Pancreas (tissue), 10 donors: ENCODE measurements at places on chromosomes 13 and 19.

- no peak for DNase-seq
These were observed 12.9 kb downstream of the ZNF507 start for GRCh38 chr19:32358321-32358720.

DNA sequence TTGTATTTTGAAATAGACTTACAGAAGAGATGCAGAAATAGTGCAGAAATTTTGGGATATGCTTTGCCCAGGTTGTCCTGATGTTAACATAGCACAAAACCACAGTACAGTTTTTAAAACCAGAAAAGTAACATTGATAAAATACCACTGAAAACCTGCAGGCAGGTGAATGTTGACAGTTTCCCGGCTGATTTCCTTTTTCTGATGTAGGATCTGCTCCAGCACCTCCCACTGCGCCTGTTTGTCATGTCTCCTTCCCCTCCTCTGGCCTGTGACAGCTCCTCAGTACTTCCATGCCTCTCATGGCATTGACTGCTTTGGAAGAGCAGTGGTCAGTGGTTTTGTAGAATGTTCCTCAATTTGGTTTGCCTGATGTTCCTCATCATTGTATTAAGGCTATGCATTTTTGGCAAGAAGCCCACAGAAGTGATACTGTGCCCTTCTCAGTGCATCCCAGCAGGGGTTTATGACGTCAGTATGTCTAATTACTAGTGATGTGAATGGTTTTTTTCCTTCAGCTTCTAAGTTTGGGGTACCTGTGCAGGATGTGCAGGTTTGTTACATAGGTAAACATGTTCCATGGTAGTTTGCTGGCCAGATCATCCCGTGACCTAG, 31.0 kb downstream of the TDRD12 start:
- no peak for DNase-seq

DNA sequence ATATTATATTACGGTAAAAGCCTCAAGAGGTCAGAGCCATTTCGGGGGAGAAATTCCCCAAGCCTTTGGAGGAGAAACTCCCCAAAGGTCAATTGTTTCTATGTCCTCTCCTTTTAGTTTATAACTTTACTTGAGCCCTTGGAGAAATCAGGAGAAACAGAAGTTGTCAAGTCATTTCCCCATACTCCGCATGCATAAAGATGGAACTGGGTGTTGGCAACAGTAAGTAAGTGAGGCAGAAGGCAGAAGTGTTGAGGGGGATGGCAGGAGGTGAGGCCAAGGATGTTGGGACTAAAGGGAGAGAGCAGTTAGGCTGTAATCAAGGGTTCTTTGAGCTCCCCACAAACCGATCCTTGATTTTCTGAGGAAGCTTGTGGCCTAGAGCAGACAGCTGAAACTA, 307.9 kb downstream of the ENOX1 start:
- no peak for DNase-seq

GRCh38 chr13:103101901-103102300, 35.7 kb upstream of the SLC10A2 start:
- DNase-seq = no peak

DNA sequence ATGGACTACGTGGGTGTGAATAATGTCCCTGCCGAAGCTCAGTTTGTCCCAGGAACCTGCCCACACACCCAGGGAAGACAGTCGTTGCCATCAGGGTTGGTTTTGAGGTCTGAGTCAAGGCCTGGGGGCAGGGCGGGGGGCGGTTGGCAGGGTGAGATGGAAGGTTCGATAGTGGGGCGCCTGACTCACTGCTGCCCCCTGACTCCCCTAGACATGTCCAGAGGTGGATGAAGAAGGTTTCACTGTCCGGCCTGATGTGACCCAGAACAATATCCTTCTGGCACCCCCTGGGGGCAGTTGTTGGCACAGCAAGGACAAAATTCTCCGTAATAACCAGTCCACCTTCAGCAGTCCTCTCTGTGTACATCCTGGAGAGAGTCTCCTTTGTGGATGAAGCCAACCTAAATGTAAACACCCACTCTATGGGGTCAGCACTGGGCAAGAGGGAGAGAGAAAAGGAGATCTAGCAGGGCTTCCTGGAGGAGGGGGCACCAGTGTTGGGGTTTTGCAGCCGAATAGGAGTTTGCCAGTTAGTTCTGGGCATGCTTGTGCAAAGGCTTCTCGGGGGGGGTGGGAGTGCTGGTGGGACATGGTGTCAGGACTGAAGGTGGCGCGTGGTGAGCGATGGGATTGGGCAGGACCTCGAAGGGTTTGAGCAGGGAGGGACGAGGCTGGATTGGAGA, 19.6 kb upstream of the B3GNT3 start:
- no peak for DNase-seq

- DNase-seq = no peak
These were observed 75.7 kb downstream of the DNAJC3 start for GRCh38 chr13:95752677-95753076.

DNA sequence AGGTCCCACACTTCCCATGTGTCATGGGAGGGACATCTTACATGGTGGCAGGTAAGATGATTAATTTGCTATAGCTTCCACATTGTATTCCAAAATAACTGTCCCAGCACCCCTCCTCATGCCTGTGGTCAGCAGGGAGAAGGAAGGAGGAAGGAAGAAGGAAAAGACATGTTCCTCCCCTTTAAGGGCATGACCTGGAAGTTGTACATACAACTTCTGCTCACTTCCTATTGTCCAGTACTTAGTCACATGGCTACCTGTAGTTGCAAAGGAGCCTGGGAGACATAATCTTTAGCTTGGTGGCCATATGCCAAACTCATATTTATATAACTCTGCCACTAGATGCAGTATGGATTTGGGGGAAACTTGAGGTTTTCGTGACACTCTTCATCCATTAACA, 17.6 kb upstream of the CASP14 start:
- DNase-seq = no peak

DNA sequence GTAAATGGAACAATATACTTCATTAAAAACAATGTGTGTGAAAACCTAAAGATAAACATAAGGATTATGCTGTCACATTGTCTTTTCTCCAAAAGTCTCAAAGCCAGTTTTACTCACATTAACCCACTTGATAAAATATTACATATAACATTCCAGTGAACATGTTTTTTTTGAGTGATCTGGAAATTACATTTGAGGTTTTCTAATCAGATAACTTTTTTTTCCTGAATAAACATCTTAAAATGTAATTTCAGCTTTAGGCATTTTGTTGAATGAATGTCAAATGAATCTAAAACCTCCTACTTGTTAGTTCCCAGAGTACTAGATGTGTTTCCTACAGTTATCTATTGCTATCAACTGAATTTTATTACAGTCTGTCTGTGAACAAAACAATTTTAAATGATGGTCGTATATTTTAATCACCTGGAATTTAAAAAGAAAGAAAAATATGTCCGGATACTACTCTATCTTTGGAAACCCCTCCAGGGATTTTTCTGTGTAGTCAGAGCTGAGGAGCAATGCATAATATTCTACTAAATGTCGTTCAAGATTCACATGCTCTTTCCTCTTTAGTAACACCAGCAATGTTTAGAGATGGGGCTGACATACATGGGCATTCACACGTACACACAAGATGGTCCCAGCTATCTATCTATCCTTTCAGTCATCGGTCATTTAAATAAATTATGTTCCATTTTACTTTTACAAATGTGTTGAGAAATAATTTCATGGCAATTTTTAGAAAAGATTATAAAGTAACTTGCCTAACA, 283.9 kb downstream of the KLF12 start:
- no peak for DNase-seq

DNA sequence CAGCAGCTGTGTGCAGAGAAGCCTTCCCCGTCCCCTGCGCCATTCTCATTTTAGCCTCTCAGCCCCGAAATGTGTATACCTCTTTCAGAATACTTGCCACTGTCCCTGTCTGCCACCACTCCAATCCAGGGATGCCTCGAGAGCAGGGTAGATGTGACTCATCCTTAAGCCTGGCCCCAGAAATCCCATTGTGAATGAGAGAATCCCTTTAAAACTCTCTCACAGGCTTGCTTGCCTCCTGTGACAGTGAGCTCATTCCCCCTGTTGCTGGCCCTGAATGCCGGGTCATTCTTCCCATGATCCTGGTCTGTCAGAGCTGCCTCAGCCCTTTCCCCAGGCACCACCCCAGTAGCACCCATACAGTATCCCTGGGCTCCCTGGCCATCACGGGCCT, 9.6 kb downstream of the AP2A1 start:
- no peak for DNase-seq

GRCh38 chr19:28632371-28633080, 580.4 kb downstream of the UQCRFS1 start:
- DNase-seq = no peak

DNA sequence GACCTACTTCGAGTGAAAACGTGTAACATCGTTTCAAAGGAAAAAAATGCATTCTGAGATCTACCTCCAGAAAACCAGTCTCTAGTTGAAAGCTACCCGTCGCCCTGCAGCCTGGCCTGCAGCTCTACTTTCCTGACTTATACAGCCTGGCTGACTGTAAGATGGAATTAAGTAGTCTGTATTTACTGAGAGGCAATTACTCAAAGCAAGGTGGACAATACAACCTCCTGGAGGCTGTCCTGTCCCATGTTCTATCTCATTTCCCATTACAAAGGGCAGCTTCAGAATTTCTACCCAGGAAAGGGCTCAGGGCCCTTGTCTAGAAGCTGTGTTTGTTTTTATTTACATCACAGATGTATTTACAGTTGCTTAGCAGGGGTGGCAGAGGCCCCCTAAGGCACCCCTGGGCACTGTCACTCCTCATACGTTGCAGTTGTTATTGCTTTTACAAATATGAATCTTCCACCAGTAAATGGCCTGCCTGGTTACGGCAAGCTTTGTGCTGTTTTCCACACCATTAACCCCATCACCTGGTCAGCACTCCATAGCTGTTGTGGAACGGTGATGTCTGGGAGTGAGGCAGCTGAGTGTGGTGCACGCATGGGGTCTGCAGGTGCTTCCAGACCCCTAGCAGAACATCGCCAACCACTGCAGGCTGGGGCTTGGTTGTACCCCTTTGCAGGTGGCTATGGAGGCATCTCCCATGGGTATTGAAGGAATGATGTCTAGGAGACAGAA, 46.3 kb upstream of the MTIF3 start:
- no peak for DNase-seq

GRCh38 chr19:34732612-34733211, 1.3 kb upstream of the ZNF181 start:
- DNase-seq = peak; percentile 46

DNA sequence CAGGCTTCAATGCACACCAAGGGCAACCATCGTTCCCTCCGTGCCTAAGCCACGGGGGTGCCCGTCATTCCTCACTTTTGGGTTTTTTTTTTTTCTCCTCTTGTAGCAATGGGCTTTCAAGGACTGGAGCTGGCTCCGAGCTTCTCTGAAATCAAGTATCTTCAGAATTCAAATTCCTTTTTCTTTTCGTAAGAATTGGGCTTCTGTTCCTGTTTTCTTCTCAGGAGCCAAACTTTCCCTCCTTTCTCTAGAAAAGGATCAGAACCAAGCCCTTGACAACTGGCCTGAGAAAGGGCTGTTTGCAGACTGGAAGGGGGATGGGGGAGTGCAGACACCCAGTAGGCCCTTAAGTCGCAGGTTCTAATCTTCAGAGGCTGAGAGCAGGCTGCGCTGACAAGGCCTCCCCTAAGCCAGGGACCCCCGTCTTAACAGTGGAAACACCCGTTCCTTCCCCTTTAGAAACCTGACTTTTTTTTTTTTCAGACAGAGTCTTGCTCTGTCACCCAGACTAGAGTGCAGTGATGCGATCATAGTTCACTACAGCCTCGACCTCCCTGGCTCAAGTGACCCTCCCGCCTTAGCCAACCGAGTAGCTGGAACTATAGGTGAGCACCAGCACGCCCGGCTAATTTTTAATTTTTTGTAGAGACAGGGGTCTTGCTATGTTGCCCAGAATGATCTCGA, 51.6 kb downstream of the RFX2 start:
- no peak for DNase-seq

GRCh38 chr13:104355041-104355670, 1288.9 kb upstream of the SLC10A2 start:
- no peak for DNase-seq

DNA sequence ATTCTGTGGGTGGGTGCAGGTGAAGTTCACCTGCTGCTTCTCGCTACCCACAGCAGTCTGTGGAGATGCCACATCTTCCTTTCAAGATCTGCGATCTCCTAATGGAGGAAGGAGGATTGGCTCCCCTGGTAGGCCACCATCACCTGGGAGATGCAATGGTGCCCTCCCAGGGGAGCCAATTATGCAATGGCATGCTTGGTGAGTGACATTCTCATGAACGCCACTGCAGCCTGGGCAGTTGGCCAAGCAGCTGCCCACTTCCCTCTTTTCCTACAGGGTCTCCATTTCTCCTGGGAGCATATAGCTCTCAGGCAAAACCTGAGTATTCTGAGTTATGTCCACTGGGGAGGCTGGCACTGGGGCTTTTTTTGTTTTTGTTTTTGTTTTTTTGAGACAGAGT, 83.5 kb upstream of the KCTD15 start:
- DNase-seq = no peak

- no peak for DNase-seq
These were observed 18.6 kb downstream of the NDUFB7 start for GRCh38 chr19:14553042-14553938.

GRCh38 chr19:11475861-11476260, 5.0 kb downstream of the ELAVL3 start:
- no peak for DNase-seq

DNA sequence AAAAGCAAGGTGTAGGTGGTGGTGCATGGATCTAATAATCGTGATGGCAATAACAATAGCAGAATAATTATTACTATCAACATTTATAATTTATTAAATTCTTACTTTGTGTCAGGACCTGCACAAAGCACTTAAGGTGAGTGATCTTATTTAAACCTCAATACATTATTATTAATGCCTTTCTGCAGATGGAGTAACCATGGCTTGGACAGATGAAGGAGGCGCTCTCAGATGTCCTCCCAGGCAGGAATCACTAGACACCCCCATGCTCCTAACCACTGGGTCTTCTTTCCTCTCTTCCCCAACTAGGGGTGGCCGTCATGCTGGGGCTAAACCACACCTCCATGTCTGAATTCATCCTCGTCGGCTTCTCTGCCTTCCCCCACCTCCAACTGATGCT, at the start of gene OR10H2:
TSS of gene OR10H2 (plus strand) at position 301 of the 400 bp plus-strand sequence. CDS start at position 321, 20 bp downstream.
- no peak for DNase-seq

DNA sequence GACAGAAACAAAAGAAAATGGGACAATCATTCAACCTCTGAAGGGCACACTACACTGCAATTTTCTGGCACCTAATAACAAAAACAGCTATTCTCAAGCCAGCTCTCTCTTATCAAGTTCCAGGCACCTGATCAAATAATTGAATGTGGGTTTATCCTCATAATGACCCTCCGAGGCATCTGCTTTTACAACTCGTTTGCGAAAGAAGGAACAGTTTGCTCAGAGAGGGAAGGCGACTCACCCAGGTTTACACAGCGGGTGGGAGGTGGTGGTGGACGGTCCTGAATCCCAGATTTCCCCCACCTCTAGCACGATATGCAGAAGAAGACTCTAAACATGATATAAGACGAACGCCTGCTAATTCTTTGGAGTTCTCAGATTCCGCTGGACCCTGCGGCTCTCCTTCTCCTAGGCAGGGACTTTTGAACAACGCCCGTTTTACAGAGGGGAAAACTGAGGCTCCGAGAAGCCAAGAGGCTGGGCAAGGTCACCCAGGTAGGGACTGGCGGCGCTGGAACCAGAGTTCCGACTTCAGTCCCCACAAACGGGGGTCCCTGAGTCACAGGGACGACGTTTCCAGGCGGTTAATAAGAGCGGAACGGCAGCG, 641 bp downstream of the SGTA start:
- no peak for DNase-seq
